ENCODE measurements at places on chromosomes 7 and 10.

- DNase-seq: no peak
These were observed 42.1 kb upstream of the HPS1 start for GRCh38 chr10:98488669-98489430.

DNA sequence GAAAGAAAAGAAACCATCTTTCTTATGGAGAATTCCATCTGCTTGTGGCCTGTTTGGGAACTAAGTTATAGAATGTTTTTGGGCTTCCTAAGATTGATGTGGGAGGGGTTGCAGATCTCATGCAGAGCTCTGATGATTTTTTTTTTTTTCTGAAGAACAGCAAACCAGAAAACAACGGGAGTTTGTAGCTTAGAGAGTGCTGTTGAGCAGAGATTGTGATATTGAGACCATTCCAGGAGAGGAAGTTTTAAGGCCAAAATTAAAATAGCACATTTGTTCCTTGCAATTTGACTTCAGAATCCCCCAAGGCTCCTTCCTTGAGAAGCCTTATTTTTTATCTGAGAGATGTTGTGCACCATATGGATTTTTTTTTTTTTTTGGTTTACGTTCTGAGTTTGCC, 159.5 kb upstream of the NRP1 start:
- DNase-seq: no peak

- DNase-seq: no peak
These were observed 107.5 kb downstream of the MTPAP start for GRCh38 chr10:30241422-30242110.

GRCh38 chr7:31924251-31924650, 146.0 kb downstream of the PDE1C start:
- no peak for DNase-seq

DNA sequence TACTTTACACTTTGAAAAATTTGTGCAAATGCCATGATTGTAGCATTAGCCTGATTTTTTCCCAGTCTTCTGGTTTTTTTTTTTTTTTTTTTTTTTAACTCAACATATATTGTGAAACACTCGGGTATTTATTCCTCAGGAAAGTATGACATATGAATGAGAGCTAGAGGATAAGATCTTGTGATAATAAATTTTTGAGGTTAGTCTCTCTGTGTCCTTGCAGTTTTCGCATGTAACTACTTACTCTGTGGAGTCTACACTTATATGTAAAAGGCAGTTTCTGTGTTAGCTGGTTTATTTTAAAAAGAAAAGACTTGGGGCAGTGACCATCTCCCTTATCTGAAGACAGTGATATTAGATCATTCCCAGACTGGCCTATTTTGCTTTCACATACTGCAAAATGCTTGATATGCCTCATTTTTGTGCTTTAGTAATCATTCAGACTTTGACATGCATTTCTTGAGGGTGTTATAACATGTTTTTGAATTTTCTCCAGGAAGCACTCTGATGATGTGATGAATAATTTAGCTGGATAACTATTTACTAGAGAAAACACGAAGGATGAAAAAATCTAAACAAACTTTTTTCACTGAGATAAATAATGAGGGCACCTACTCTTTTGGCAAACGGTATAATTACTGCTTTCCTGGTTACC, 371.0 kb downstream of the NRG3 start:
- no peak for DNase-seq

GRCh38 chr10:117004227-117005025, 561 bp downstream of the SHTN1 start:
- peak; percentile 74 for DNase-seq

DNA sequence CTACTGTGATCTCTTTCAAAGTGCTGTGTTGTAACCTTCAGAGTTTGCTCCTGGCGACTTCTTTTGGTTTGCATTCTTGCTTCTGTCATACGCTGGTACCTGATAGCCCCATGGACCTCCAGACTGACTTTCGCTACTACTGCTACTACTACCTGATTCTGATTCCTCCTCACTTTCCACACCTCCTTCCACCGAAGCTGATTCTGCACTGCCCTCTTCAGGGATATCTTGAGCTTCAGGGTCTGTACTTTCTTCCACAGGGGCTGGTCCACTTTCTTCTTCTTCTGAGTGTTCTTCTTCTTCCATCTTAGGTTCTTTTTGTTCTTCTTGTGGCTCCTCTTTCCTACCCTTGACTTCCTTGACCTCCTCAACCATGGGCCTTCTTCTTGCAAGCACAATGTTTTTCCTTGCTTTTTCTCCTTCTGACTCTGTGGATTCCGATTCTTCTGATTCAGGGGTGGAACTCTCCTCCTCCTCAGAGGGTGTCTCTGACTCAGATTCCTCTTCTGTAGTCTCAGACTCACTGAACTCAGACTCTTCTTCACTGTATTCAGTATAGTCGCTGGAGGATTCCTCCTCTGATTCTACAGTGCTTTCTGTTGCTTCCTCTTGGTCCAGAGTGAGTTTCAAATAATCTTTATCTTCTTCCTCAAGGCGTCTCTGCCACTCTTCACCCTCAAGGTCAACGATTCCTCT, 992.2 kb downstream of the PCDH15 start:
- DNase-seq: no peak

GRCh38 chr7:81111358-81111757, 192.5 kb upstream of the SEMA3C start:
- no peak for DNase-seq

GRCh38 chr10:24262929-24263590, 54.1 kb downstream of the KIAA1217 start:
- no peak for DNase-seq

GRCh38 chr7:36967387-36967786, 243.1 kb upstream of the AOAH start:
- DNase-seq: peak; percentile 88

DNA sequence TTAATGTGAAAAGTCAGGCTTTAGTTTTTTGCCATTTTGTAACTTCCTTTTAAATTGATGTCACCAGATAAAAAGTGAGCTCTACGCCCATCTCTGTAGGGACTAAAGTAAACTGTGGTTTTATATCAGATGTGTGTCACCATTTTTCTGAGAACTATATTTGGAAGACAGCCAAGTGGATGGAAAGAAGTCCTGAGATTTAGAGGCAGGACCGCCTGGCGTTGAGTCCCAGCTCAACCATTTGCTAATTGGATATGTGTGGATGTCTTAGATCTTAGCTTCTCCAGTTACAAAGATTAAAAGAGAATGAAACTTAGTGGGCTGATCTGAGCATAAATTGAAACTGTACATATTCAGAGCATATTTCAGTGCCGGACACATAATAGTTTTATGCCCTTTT, 691.6 kb upstream of the CELF2 start:
- DNase-seq: no peak

DNA sequence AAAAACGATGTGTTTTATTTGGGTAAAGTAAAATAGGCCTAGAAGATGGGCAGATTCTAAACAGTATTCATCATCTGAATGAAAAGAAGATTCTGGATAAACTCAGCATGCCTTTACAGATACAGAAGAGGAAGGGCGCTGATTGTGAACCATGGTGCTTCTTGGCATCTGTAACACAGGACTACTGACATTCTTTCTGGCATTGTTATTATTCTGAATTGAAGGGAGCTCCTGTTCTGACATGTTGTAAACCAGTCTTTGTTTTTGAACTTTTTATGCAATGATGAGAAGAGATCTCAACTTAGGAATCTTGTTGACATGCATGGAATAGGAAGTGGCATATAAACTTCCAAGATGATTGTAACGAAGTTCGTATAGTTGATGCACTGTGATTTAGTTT, 13.5 kb downstream of the RPA3 start:
- DNase-seq: no peak

GRCh38 chr7:151382079-151382885, 27.6 kb downstream of the WDR86 start:
- DNase-seq: no peak

GRCh38 chr7:24981171-24981951, 1.4 kb upstream of the OSBPL3 start:
- no peak for DNase-seq

DNA sequence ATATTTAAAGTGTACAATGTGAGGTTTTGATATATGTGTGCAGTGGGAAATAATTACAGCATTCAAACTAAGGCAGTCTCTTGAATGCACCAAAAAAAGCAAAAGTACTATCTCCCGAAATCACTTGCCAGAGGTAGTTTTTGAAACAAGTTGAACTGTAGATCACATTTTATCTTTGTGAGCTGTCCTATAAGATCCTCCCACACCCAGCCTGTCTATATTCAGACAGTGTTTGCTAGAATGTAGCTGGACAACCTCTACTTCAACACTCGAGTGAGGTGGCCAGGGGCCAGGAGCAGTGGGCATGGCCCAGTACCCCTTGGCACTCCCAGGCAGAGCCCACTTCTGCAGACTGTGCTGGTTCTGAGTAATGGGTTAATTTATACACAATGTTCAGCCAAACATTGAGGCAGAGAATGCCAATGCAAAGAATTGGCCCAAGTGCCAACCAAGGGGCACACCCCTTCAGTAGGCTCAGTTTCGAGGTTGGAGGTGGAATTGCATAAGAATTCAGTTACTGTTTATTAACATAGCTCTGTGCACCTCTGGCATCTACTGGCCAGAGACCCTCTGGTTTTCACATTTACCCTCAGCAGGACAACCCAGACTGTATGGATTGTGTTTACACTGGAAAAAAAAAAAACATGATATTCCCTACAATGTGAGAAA, 70.5 kb downstream of the AHR start:
- DNase-seq: no peak

- DNase-seq: no peak
These were observed 133.7 kb upstream of the SH2B2 start for GRCh38 chr7:102152672-102153598.

DNA sequence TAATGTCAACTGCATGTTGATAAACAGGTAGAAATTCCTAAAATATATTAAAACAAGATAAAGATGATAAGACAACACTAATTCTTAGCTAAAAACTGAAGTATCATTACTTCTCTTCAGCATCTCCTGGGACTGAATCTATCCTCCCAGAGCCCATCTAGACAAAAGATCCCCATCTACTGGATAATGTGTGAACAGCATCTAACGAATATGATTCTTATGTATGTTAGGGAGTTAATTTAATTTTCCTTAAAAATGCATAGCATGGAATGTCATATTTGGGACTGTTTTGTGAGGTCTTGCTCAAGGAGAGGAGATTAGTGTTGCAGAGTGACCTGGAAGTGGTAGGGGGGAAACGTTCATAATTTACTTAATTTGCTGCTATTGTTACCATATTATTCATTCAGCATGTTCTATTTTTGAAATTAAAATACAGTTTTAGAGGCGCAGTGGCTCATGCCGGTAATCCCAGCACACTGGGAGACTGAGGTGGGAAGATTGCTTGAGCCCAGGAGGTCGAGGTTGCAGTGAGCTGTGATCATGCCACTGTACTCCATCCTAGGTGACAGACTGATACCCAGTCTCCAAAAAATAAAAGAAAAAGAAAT, 305.1 kb upstream of the CSTF2T start:
- DNase-seq: peak; percentile 41

- no peak for DNase-seq
These were observed 257.2 kb upstream of the GLI3 start for GRCh38 chr7:42494199-42494710.

GRCh38 chr10:104331208-104331838, 6.9 kb downstream of the ITPRIP start:
- DNase-seq: no peak

DNA sequence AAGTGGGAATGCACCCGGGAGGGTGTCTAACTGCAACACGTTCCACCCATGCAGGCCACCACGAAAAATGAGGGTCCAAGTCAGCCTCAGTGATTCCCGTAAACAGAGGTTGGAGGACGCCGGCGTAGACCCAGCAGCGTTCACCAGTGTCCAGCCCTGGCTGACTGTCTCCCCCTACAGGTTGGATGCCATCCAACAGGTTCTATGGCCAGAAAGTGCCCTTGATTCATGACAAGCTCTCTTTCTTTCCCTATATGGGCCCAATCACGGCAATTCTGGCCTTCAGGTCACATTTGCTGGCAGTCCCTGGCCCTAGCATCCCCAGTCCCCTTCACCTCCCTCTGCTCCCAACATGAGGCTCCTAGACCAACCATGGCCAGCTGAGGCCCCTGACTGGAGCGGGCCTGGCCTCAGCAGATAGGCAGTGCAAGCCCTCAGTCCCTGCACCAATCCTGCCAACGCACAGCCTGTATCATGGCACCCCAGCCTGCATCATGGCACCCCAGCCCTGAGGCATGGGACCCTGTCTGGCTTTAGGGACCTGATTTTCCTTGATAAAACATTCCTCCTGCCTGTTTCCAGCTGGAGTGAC, 227.4 kb downstream of the GRID1 start:
- DNase-seq: no peak

DNA sequence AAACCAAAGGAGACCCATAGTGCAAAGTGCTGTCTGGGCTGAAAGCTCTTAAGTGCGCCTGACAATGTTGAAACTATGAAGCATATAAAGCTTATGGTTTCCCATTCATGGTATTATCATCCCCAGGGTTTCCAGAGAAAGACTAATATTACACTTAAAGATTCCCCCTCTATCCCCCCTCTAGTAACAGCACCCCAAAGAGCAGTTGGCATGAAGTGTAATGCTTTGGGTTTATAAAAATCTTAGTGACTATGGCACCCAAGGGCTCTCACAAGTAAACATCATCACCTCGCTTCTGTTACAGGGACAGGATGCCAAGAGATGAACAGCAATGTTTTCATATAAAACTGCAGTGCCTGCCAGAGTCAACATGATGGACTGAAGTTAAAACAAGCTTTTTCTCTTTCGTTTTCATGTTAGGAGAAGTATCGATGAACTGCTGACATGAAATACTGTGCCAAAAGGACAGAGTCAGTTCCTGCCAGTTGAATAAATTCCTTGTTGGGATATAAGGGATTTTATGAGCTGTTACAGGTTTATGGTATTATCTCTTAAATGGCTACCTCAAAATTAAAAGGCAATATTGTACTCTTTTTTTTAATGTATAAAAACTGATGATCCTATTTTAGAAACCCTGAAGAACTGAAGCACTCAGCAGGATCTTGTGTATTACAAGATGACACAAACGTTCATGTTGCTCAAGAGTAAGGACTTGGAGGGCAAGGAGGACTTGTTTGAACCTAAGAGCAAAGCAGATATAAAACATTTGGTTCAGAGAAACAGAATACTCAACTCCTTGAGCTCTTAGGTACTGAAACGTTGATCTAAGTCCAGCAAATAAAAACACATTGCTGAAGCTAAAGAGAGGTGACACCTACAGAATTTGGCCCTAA, 203.7 kb upstream of the IMMP2L start:
- no peak for DNase-seq

DNA sequence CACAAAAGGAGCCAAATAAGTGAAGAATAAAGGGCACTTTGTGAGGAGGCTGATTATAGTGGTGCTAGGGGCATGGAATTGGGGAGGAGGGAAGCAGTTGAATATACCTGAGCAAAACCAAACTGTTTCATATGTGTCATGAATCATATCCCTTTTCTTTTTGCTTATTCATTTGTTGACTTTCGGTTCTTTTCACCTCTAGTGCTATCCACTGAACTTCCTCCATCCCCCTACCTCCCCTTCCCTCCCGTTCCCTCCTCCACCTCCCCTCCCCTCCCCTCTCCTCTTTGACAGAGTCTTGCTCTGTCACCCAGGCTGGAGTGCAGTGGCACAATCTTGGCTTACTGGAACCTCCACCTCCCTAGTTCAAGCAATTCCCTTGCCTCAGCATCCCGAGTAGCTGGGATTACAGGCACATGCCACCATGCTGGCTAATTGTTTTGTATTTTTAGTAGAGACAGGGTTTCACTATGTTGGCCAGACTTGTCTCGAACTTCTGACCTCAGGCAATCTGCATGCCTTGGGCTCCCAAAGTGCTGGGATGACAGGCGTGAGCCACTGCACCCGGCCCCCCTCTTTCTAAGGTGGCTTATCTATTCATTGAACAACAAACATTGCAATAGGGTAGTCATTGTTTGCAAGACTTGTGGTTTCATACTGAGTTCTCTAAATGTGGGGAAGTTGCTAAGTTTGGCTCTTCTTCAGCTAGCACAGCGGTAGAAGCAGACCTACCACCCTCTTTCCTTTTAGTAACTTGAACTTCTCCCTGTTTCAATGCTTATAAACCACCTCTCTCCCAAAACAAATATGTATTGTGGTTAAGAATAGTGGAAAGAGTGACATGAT, 150.4 kb upstream of the PRPS1L1 start:
- no peak for DNase-seq

Measured in SHP77 (cell line).